ENCODE measurements at places on chromosomes 16 and 17.

DNA sequence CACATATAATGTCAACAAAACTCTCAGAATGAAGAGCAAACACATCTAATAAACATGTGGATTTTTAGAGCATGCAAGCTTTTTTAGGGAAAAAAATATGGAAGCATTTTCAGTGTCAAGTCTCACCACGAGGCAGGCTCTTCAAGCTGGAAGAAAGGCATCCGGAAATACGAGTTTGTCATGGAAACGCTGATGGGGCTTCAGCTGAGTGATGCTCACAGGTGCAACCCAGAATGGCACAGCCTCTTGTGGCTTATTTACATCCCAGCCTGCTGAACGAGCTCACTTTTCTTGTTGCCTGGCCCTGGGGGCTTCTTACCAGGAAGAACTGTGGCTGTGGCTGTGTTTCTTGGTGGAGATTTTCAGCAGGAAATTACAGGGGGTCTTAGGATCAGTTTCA is 24.1 kb upstream of the DYNLL2 start:
- H3K36me3 ChIP-seq = no peaks in the 10 kb centered on the region
- H3K4me1 ChIP-seq = no peaks in the 10 kb centered on the region
- peaks cover 17% of the 10 kb centered on the region for H3K27me3 ChIP-seq
- no peak for DNase-seq

- H3K27ac ChIP-seq = no peak overlapping the region
- no peak overlapping the region for H3K4me3 ChIP-seq
- H3K27me3 ChIP-seq = peaks cover 67% of the 10 kb centered on the region
Measured at GRCh38 chr17:61464843-61465180, 12.6 kb downstream of the TBX4 start.

DNA sequence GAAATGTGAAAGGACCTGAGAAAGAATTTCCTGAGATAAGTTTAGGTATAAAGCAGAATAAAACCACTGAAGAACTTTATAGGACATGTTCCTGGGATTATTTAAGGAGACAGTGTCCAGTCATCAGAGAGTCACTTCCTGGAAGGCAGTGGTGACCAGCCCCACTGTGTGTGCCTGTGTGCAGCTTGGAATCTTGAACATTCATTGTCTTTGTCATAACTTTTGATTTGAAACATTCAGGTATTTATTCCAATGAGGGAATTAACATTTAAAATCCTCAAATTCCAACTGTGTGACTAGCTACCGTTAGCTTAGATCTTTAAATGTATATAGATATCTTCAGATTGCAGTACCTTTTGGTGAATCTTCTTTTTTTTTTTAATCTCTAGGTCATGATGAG is 61.7 kb upstream of the MRC2 start:
- DNase-seq = no peak
- H3K27me3 ChIP-seq = no peaks in the 10 kb centered on the region
- no peak overlapping the region for H3K27ac ChIP-seq
- no peak overlapping the region for H3K4me3 ChIP-seq
- peaks cover 7% of the 10 kb centered on the region for H3K4me1 ChIP-seq

DNA sequence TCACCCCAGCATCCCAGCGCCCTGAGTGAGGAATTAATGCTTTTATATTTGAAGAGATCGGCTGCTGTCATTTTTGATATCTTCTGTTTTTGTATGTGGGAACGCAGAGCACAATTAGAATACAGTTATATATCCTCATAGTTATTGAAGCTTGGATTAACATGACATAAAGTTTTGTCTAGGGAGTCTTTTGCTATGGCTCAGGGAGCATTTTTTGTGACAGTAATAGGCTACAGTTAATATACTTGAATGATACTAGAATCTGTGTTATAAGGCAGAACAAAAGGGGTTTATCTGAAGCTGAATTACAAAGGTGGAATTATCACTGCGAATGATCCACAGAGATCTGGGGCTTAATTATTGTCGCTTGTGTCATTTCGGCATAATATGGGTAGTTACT is 239.4 kb downstream of the MSI2 start:
- DNase-seq = no peak
- H3K27ac ChIP-seq = no peak overlapping the region
- H3K4me1 ChIP-seq = peaks cover 34% of the 10 kb centered on the region
- no peak overlapping the region for H3K4me3 ChIP-seq

GRCh38 chr17:19302791-19303331 is 59.7 kb downstream of the B9D1 start:
- H3K4me3 ChIP-seq = no peak overlapping the region
- H3K27me3 ChIP-seq = no peaks in the 10 kb centered on the region
- H3K36me3 ChIP-seq = no peaks in the 10 kb centered on the region

DNA sequence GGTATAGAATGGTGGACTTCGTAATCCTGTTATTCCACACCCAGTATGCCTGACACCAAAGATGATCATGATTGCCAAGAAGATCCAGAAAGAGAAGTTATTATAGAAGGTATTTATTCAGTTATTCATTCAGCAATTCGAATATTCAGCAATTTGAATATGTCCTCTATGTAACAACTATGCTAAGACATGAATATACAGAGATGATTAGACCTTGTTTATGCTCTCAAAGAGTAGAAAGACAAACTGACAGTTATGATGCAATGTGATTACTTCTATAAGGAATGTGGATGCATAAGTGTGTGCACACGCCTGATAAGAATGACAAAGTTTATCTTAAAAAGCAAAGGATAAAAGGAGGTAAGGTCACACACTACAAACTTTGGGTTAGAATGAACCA is 218.1 kb downstream of the CDH11 start:
- H3K27ac ChIP-seq = no peak overlapping the region
- no peaks in the 10 kb centered on the region for H3K36me3 ChIP-seq
- no peak overlapping the region for H3K4me3 ChIP-seq

- H3K27me3 ChIP-seq = peaks cover 13% of the 10 kb centered on the region
- DNase-seq = no peak
- H3K36me3 ChIP-seq = peaks cover 2% of the 10 kb centered on the region
Measured at GRCh38 chr16:55933038-55933437, 57.9 kb upstream of the CES5A start.

DNA sequence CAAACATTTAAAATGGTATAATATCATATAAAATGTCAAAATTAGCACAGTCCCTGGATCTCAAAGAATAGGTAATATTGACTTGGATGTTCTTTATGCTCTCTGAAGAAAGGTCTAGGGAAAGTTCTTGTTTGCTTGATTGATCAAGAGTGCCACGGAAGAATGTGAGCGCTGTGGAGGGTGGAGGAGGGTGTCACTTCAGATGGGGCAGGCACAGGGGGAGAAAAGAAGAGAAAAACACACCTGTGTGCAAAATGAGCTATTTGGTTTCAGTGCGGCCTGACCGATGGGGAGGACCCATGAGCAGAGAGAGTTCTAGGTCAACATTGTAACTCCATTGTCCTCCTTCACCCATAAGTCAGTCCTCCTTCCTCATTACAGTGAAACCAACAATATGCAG is 8.8 kb upstream of the VPS4A start:
- no peak for DNase-seq
- no peaks in the 10 kb centered on the region for H3K27me3 ChIP-seq
- peaks cover 9% of the 10 kb centered on the region for H3K36me3 ChIP-seq
- no peak overlapping the region for H3K4me3 ChIP-seq
- H3K27ac ChIP-seq = no peak overlapping the region
- H3K4me1 ChIP-seq = no peaks in the 10 kb centered on the region

- peaks cover 45% of the 10 kb centered on the region for H3K27me3 ChIP-seq
- peaks cover 4% of the 10 kb centered on the region for H3K4me1 ChIP-seq
- H3K36me3 ChIP-seq = no peaks in the 10 kb centered on the region
- no peak overlapping the region for H3K4me3 ChIP-seq
- no peak for DNase-seq
- no peak overlapping the region for H3K27ac ChIP-seq
Measured at GRCh38 chr17:72110942-72111318, 9.9 kb upstream of the SOX9 start.

GRCh38 chr16:80989801-80990200 is 16.9 kb downstream of the CMC2 start:
- H3K36me3 ChIP-seq = peaks cover 37% of the 10 kb centered on the region
- peaks cover 34% of the 10 kb centered on the region for H3K4me1 ChIP-seq
- no peak overlapping the region for H3K27ac ChIP-seq
- H3K27me3 ChIP-seq = no peaks in the 10 kb centered on the region

GRCh38 chr17:11997972-11998233 is 628 bp upstream of the ZNF18 start:
- peaks cover 4% of the 10 kb centered on the region for H3K36me3 ChIP-seq

DNA sequence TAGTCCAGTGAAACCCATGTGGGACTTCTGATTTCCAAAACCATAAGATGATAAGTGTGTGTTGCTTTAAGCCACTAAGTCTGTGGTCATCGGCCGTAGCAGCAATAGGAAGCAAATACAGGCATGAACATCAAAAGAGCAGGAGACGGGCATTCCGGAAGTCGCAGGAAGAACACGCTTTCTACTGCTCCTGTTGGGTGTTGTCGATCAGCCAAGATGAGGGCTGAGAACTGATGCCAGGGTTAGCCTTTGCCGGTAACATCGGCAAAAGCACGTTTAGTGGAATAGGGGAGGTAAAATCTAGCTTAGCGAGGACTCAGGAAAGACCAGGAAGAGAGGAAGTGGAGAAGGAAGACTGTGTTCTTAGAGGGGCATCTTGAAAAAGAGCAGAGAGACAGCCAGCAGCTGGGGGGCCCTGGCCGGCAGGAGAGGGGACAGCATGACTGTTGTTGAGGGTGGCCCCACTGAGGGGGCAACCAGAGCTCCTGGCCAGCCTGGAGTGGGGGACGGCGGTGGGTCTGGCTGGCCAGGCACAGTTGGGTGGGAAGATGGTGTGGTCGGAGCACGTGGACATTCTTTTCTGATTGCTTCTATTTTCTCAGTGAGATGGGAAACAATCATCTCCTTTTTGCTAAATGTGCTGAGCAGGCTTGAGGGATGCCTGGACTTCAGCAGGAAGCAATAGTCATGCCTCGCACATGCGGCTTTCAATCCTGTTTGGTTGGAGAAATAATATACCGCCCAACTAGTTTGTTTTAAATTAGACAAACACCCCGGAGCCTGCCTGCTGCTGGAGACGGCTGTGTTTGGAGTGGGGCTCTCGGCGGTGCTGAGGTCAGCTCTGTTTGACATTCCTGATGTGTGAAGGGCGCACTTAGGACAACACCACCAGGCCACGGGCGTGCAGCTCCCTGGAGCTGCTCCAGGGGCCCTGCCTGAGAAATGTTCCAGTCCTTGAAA is 109.9 kb downstream of the METRNL start:
- peaks cover 2% of the 10 kb centered on the region for H3K36me3 ChIP-seq
- H3K4me1 ChIP-seq = peaks cover 12% of the 10 kb centered on the region
- peaks cover 6% of the 10 kb centered on the region for H3K27me3 ChIP-seq
- H3K4me3 ChIP-seq = no peak overlapping the region

- H3K27me3 ChIP-seq = no peaks in the 10 kb centered on the region
- H3K36me3 ChIP-seq = peaks cover 14% of the 10 kb centered on the region
- no peak overlapping the region for H3K4me3 ChIP-seq
- peaks cover 12% of the 10 kb centered on the region for H3K4me1 ChIP-seq
- no peak overlapping the region for H3K27ac ChIP-seq
- no peak for DNase-seq
Measured at GRCh38 chr16:29315916-29316517, 90.5 kb downstream of the NPIPB11 start.

DNA sequence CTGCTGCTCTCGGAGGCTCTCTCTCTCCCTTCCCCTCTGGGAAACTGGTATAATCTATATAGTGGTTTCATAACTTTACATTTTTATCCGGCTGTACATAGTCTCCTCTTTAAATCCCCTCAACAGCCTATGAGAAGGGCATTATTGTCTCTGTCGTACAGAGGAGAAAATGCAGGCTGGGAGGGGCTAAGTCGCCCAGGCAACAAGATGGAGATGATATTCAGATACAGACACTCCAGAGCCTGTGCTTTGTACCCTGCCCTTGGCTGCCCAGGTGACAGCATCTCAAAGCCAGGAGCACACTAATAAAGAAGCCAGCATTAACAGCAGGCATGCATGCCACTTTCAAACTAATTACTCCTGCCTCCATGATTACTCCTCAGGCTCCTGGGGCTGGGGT is 4.7 kb upstream of the EIF1 start:
- peaks cover 4% of the 10 kb centered on the region for H3K36me3 ChIP-seq
- no peak for DNase-seq
- H3K27ac ChIP-seq = no peak overlapping the region
- no peak overlapping the region for H3K4me3 ChIP-seq
- peaks cover 13% of the 10 kb centered on the region for H3K4me1 ChIP-seq
- H3K27me3 ChIP-seq = no peaks in the 10 kb centered on the region

- no peak for DNase-seq
- H3K4me3 ChIP-seq = no peak overlapping the region
- H3K36me3 ChIP-seq = peaks cover 23% of the 10 kb centered on the region
- H3K27ac ChIP-seq = peak overlapping the region; percentile 42
- H3K4me1 ChIP-seq = peaks cover 68% of the 10 kb centered on the region
Measured at GRCh38 chr16:50702725-50703124, 9.3 kb downstream of the NOD2 start.

GRCh38 chr17:7228920-7229319 is 5.4 kb downstream of the DVL2 start:
- no peaks in the 10 kb centered on the region for H3K27me3 ChIP-seq
- H3K36me3 ChIP-seq = peaks cover 65% of the 10 kb centered on the region
- peaks cover 25% of the 10 kb centered on the region for H3K4me1 ChIP-seq

DNA sequence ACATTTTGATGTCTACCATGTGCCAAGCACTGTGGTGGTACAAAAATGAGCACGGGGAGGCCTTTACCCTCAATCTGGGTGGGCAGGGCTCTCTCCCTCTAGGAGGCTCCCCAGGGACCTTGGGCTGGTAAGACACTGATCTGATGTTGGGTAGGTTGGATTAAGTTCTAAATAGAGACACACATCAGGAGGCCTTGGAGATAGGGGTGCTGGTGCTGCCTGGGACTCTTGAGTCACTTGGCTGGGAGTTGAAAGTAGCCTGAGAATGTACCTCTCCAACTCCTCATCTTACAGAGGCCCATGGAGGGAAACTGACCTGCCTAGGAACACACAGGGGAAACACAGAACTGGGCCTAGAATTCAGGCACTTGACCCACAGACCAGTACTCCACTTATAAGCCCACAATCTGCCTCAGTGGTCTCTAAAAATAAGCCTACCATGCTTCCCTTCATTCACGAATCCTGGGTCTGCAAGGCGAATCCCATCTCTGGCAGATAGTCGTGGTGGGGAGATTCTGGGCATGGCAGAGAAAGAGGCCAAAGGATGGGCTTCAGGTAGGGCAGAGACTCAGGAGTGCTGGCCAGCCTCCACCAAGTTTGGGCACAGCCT is 1.8 kb upstream of the NEUROD2 start:
- H3K27me3 ChIP-seq = peaks cover 75% of the 10 kb centered on the region
- H3K4me3 ChIP-seq = no peak overlapping the region

DNA sequence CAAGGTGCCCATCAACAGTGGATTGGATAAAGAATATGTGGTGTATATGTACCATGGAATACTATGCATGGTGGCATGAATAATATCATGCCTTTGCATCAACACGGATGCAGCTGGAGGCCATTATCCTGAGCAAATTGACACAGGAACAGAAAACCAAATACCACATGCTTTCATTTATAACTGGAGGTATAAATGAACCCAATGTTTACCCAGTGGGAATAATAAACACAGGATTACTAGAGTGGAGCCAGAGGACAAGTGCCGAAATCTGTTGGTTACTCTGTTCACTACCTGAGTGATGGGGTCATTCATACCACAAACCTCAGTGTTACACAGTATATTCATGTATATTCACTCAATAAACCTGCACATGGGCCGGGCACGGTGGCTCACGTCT is 125.2 kb downstream of the CDH11 start:
- DNase-seq = no peak
- no peak overlapping the region for H3K4me3 ChIP-seq
- no peaks in the 10 kb centered on the region for H3K36me3 ChIP-seq
- no peaks in the 10 kb centered on the region for H3K4me1 ChIP-seq

GRCh38 chr17:63600569-63601438 is at the start of gene TACO1:
TSS of gene TACO1 (plus strand) at chr17:63600895. CDS start at chr17:63601084, 189 bp downstream.
- H3K4me3 ChIP-seq = peak within 1 kb of the TSS; percentile 95
- peaks cover 8% of the 10 kb centered on the region for H3K4me1 ChIP-seq
- DNase-seq = peak; percentile 75

- H3K27me3 ChIP-seq = no peaks in the 10 kb centered on the region
- no peak for DNase-seq
- no peak overlapping the region for H3K27ac ChIP-seq
- peaks cover 20% of the 10 kb centered on the region for H3K4me1 ChIP-seq
Measured at GRCh38 chr16:71956486-71956885, 43.7 kb downstream of the PKD1L3 start.
